ENCODE measurements at places on chromosomes 5 and 9.

- no peak for DNase-seq
Measured at GRCh38 chr5:179115845-179116524, 55.8 kb downstream of the ZNF354C start.

DNA sequence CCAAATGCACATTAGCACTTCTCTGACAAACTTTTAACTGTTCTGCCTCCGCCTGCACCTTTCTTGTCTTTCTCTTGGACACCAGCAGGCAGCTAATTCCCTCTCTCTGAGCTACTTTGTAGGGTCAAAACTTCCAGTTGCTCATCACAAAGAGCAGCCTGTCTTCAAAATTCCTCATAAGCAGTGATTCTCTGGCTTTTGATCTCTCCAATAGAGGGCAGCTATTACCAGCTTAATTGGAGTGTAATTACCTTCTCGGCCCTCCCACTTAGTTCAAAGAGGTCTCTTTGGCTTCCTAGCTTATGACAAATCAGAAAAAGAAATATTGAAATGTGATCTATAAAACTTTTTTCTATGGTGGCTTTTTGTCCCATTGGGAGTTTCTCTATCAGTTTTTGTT is 43.6 kb upstream of the RAD23B start:
- no peak for DNase-seq

DNA sequence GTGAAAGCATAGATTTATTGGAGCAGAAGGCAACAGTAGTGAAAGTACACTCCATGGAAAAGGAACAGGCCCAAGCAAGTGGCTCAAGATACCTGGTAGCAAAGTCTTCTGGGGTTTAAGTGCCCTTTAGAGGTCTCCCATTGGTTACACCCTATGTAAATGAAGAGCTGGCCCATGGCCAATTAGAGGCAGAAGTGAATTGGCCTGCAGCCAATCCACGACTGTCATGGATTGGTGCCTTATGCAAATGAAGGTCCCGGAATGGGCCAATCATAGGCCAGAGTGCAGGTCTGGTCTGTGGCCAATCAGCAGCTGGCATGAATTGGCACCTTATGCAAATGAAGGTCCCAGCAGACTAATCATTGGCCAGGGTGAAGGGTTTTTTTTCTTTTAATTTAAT is 64.2 kb upstream of the PCSK5 start:
- no peak for DNase-seq

- no peak for DNase-seq
Measured at GRCh38 chr5:142170254-142170953, 61.8 kb downstream of the NDFIP1 start.

GRCh38 chr9:100455470-100455869 is 17.5 kb upstream of the TMEFF1 start:
- DNase-seq, result no peak

DNA sequence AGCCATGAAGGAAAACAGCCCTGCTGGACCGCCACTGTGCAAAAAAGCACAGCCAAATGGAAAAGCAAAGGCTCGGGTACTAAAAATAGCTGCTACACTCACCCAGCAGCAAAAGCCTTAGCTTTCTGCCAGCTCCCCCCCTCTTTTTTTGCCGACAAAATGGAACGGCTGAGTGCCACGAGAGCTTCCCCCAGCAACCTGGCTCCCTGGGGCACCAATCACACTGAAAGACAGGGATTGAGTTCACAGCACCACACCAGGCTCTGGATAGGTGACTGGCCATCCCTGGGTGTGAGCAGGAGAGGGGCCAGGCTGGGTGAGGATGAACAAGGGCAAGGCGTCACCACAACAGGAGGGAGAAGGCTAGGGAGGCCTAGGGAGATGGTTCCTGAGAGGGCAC is 66.7 kb downstream of the SIL1 start:
- DNase-seq, result no peak

DNA sequence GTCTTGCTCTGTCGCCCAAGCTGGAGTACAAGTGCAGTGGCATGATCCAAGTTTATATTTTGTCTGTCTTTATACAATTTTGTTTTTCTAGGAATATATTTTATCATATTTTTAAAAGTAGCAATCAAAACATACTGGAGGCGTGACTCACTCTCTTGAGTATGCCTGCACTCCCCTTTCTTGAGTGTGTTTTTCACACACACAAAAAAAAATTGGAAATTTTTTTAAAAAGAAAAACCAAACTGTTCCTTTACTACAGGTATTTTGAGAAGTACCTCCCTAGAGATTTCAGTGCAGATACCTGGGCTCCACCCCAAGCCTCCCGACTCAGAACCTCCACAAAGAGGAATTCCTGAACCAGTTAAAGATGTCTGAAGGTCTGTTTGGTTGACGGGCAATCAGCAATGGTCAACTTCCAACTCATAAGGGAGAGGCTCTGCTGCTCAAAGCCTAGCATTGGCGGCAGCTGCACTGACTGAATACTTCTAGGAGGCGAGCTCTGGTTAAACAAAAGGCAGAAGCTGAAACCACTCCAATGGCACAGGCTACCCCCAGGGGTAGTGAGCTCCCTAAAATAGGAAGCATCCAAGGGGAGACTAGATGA is 27.4 kb downstream of the PDE6A start:
- DNase-seq, result no peak

- DNase-seq, result no peak
Measured at GRCh38 chr5:157556615-157557418, 18.8 kb downstream of the ADAM19 start.

DNA sequence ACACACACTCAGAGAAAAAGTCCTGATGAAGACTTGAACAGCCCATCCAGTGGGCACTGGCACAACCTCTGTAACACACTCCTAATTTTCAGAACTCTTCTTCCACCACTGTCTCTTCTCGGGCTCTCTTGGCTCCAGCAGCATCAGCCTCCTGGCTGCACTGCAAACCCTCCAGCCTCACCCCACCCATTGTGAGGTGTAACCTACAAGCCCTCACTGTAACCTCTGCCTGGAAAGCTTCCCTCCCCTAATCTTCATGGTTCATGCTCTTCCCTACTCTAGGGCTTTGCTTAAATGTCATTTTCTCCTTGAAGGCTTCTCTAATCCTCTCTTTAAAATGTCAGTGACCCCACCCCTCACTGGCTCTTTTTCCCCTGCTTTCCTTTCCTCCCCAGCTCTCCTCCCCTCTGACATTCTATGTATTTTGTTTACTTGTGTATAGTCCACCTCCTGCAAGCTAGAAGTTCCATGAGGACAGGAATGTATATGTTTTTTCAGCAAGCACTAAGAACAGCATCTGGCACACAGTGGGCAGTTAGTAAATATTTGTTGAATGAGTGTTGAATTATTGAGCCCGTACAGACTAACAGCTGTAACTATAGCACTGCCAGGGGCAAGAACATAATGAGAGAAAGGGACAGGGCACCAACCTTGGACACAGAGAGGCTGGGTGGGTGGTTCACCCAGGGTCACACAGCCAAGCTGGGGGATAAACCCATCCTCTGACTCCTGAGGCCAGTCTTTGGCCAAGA is 76.4 kb downstream of the ESM1 start:
- no peak for DNase-seq

GRCh38 chr5:64210866-64211265 is 45.2 kb downstream of the RNF180 start:
- no peak for DNase-seq

- DNase-seq, result no peak
Measured at GRCh38 chr5:102049517-102049916, 246.6 kb downstream of the SLCO4C1 start.

DNA sequence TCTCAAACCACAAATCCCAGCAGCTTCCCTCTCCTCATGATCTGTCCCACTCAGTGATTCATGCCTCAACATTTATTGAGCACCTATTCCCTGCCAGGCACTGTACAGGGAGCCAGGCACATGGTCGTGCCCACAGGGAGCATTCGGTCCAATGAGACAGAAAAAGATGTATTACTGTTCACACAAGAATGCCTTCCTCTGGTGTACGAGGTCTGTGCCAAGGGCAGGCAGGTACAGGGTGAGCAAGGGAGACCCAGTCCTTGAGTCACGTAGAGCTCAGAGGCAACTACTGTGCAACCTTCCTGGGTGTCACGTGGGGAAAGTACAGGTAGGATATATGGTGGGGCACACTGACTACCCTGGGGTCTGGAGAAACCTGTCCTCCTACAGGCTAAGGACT is 4.6 kb downstream of the CNTFR start:
- DNase-seq, result no peak

- no peak for DNase-seq
Measured at GRCh38 chr5:151063142-151063989, 17.5 kb downstream of the TNIP1 start.

- no peak for DNase-seq
Measured at GRCh38 chr5:109707531-109707930, 17.8 kb downstream of the MAN2A1 start.

- DNase-seq, result no peak
Measured at GRCh38 chr5:138585157-138585556, 10.0 kb upstream of the HSPA9 start.

- DNase-seq, result no peak
Measured at GRCh38 chr5:135227064-135228022, 171.7 kb downstream of the MACROH2A1 start.

DNA sequence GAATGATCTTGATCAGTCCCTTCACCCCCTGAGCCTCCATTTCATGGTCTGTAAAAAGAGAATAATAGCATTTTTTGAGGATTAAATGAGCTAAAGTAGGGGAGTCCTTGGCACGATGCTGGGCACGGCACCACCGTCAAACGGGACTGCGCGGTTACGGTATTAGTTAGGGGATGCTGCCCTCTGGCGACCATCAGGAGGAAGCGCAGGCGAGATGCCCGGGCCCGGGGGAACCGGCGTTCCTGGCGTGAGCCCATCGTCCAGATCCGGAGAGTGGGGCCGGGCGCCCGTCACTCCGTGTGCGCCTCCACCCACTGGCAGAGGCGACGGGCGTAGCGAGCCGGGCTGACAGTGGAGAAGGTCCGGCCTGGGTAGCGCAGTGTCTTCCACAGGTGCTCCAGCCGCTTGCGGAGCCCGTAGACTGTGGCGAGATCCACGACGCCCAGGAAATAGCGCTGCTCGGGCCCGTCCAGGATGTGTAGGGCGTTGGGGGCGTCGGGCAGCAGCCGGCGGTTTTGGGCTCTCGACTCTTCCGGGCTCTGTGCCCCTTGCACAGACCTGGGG is 4.8 kb upstream of the ST6GALNAC4 start:
- peak; percentile 85 for DNase-seq

- DNase-seq, result no peak
Measured at GRCh38 chr9:37327553-37327952, 94.9 kb upstream of the GRHPR start.

GRCh38 chr9:123541411-123541810 is 185.4 kb downstream of the CRB2 start:
- no peak for DNase-seq

DNA sequence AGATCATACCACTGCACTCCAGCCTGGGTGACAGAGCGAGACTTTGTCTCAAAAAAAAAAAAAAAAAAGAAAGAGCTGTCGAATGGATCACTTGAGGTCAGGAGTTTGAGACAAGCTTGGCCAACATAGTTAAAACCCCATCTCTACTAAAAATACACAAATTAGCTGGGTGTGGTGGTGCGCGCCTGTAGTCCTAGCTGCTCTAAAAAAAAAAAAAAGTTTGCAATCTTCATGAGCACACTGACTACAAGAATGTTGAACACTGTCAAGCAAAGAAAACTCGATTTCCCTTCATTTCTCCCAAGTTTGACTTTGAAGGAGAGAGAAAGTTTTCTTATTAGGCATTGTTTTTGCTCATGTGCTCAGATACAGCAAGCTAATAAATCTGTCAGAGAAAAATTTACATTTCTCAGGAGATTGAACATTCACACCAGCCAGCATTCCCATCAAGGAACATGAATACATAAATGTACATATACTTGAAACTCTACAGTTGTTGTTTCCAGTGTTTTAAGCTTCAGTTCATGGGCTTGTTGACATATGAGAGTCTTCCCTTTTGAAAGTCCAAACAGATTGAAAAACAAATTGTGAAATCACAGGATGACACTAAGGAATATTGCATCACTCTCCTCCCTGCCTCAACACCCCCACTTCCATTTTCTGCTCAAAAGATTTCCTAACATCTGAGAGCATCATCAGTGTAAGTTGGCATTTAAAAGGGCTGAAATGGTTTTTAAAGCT is 81.8 kb downstream of the ARRDC3 start:
- no peak for DNase-seq

DNA sequence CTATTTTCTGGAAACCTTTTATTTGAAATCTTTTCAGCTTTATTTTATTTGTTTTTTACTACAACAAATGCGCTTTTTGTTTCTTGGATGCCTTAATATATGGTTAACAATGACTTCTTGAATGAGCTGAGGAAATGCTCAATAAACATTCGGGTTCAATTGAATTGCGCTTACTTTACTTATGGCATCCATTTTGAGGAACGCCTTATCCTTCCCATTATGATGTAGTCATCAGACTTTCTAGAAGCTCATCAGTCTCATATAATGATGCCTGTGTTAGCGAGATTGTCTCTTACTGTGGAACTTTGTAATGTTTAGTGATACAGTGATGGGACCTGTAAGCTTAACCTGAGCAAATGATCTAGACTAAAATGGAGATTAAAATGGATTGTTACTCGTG is 916 bp downstream of the SHLD3 start:
- DNase-seq, result no peak

- no peak for DNase-seq
Measured at GRCh38 chr9:28134446-28134976, 561.2 kb upstream of the C9orf72 start.

GRCh38 chr5:135641319-135641718 is 62.5 kb upstream of the CXCL14 start:
- DNase-seq, result no peak

DNA sequence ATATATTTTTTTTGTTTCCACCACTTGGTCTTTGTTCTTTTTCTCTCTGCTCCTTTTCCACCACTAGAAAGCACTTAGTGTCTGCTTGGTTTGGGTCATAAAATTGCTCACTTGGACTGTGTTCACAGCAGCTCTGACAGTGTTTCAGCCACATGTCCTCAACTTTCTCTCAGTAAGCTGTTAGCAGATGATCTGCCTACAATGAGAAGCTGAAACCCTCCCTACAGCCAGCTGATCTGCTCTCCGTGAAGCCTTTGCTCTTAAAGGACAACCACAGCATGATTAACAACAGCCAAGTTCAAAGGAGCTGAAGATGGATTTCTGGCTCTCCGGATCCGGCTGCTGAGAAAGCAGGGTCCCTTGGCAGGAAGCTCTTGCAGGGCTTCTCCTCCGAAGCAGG is 31.6 kb downstream of the PRLR start:
- DNase-seq, result no peak

GRCh38 chr5:169702693-169703481 is 65.8 kb downstream of the DOCK2 start:
- no peak for DNase-seq

GRCh38 chr9:22002038-22002437 is 7.1 kb downstream of the CDKN2B start:
- DNase-seq, result no peak

DNA sequence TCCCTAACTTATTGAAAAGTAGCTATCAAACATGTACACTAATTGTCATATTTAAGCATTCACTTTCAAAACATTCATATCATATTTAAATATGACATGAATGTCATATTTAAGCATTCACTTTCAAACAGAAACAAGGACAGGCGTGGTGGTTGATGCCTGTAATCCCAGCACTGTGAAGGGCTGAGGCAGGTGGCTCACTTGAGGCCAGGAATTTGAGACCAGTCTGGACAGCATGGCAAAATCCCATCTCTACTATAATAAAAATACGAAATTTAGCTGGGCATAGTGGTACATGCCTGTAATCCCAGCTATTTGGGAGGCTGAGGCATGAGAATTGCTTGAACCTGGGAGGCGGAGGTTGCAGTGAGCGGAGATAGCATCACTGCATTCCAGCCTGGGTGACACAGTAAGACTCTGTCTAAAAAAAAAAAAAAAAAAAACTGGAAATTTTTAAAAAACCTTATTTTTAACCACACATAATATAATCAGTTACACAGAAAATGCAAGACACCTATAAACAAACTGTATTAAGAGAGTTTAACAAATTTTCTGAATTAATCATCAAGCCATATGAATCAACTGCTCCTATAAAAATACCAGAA is 88.1 kb downstream of the LPAR1 start:
- no peak for DNase-seq

Measured in activated naive CD8-positive, alpha-beta T cell treated with anti-CD3 and anti-CD28 coated beads, Interleukin-2, amount 50 U/mL, for 24 hours (primary cell).